ENCODE measurements at places on chromosomes 3 and 15.

DNA sequence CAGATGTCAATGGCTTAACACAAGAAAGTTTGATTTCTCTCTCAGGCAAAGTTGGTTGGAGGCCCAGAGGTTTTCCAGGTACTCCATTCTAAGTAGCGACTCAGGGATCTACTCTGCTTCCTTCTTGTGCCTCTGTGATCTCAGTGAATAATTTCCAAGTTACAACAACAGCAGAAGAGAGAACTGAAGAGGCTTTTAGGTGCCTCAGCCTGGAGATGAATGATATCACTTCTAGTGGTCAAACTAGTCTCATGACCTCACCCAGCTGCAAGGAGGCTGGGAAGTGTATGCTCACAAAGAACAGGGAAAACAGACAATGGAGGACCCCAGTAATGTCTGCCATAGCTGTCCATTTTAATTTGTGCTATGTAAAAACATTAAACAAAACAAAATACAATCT lies 4.6 kb upstream of the PRICKLE2 start:
- DNase-seq: no peak

DNA sequence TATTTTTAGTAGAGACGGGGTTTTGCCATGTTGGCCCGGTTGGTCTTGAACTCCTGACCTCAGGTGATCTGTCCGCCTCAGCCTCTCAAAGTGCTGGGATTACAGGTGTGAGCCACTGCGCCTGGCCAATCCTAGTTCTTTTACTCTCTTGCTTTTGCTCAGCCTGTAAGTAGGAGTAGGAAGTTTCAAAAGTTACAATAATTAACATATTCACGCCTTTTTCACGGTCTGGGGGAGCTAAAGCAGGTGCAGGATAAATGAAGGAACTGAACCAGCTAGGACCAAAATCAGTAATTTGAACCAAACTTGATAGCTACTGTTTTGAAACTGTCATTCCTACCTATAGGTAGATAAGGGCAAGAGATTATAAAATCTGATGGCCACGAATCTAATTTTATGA lies 98.5 kb downstream of the CACNA1D start:
- no peak for DNase-seq

- no peak for DNase-seq
Measured at GRCh38 chr3:128060473-128061381, 8.5 kb downstream of the SEC61A1 start.

GRCh38 chr3:14494279-14494972 lies 45.7 kb downstream of the GRIP2 start:
- no peak for DNase-seq

- no peak for DNase-seq
Measured at GRCh38 chr3:110804856-110805255, 266.8 kb upstream of the NECTIN3 start.

- no peak for DNase-seq
Measured at GRCh38 chr15:68389936-68390817, 41.8 kb downstream of the ITGA11 start.

- no peak for DNase-seq
Measured at GRCh38 chr3:45055411-45056143, 29.5 kb downstream of the CLEC3B start.

DNA sequence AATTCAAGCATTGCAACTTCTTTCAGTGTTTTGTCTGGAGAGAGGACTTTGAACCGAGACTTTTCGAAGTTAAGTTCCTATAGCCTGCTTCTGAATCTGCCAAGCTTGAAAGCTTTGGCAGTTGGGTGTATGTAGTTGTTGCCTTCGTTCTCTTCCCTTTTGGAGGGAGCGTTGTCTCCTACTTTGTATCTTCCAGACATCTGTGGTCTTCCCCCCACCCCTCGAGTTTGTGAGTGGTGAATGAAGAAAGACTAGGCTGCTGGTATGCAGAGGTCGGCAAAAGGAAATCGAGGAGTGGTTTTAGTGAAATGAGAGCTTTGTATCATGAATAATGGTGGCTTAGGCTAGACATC lies 1.3 kb downstream of the CTNNB1 start:
- no peak for DNase-seq

GRCh38 chr3:124793054-124793739 lies 62.9 kb downstream of the UMPS start:
- no peak for DNase-seq

- no peak for DNase-seq
Measured at GRCh38 chr3:103002425-103003176, 567.8 kb downstream of the ZPLD1 start.

- DNase-seq: no peak
Measured at GRCh38 chr3:171876680-171877147, 33.6 kb downstream of the TMEM212 start.

DNA sequence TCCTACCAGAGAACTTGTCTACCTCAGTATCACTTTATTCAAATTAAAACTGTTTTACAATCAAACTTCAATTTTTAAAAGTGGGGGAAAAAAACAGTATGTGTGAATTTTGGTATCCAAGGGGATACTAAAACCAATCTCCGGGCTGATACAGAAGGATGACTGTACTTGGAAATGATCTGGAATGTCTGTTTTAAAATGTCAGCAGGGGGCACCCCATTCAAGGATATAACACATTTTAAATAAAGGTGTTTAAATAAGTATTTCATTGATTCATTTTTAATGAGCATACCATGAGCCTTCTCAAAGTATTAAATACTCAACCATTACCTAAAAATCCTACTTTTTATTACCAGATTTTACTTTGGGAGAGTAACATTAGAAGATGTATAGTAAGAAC lies 67.9 kb downstream of the ULK4 start:
- peak; percentile 36 for DNase-seq

DNA sequence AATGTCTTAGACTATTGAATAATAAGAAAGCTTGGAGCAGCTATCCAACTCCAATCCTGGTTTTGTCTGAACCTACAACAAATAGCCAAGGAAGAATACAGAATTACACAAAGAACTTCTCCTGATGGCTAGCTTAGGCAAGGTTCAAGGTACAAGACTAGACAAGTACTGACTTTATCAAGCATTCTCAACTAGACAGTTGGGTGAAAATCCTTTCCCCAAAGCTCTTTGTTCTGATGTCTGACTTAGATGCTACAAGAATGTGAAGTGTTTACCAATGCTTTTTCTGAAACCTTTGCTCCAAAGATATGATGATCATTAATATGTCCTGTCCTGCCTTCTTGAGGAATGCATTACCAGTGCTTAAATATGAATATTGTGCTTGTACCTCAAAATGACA lies 113.8 kb downstream of the ANXA2 start:
- DNase-seq: no peak

DNA sequence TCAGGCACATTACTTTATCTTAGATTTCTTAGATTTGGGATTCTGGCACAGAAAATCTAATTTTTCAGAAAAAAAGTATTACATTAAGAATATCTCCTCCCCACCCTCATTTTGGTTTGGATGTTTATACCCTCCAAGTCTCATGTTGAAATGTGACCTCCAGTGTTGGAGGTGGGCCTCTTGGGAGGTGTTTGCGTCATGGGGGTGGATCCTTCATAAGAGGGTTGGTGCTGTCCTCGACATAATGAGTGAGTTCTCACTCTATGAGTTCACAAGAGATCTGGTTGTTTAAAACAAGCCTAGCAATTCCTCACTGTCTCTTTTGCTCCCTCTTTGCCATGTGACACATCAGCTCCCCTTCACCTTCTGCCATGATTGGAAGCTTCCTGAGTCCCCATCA lies 45.6 kb upstream of the WWTR1 start:
- no peak for DNase-seq
